ENCODE measurements at places on chromosomes 12 and 14.
A peak's percentile ranks its signal among the peaks of the same experiment; 100 is the strongest.

GRCh38 chr12:18158774-18159557, 69.0 kb upstream of the RERGL start:
- peak; percentile 1 for DNase-seq

- no peak for DNase-seq
Observed at GRCh38 chr12:68978678-68979077, 45.7 kb upstream of the CPM start.

- DNase-seq = no peak
Observed at GRCh38 chr12:228846-229200, 14.9 kb upstream of the SLC6A12 start.

DNA sequence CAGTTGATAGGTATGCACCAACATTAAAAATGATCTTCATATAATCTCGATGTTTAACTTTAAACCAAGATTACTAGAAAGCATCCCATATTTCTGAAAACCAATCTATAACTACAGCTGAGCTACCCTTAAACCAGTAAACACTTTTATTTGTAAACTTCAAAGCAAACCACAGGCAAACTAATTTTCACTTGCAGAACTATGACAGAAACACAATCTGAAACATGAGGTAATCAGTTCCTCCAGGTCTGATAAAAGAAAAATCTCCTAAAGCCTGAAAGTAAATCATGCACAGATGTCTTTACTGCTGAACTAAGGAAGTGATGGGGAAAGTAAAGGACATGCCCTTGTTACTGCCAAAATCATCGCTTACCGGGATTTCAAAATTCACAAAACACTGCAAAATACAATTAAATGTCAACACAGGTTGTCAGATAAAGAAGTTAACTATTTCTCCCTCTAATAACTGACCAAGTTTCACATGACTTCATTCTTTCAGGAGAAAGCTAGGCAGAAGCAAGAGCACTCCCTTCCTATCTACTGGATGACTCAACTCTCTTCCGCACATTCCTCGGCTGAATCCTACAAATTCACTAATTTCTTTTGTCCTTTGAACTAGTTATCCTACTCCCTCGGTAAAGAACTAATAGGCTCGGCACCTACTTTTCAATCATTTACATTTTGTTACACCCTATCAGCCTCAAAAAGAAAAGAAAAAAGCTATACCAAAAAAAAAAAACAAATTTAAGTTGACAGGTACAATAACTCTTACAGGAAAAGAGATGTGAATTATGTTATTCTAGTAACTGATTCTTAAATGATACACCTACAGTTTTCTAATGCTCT, 1.4 kb downstream of the EEA1 start:
- DNase-seq = no peak

- DNase-seq = no peak
Observed at GRCh38 chr12:84131076-84131475, 781.5 kb downstream of the SLC6A15 start.

Data from activated CD4-positive, alpha-beta T cell treated with anti-CD3 and anti-CD28 coated beads for 24 hours (primary cell).